ENCODE measurements at places on chromosomes 1 and 21.

DNA sequence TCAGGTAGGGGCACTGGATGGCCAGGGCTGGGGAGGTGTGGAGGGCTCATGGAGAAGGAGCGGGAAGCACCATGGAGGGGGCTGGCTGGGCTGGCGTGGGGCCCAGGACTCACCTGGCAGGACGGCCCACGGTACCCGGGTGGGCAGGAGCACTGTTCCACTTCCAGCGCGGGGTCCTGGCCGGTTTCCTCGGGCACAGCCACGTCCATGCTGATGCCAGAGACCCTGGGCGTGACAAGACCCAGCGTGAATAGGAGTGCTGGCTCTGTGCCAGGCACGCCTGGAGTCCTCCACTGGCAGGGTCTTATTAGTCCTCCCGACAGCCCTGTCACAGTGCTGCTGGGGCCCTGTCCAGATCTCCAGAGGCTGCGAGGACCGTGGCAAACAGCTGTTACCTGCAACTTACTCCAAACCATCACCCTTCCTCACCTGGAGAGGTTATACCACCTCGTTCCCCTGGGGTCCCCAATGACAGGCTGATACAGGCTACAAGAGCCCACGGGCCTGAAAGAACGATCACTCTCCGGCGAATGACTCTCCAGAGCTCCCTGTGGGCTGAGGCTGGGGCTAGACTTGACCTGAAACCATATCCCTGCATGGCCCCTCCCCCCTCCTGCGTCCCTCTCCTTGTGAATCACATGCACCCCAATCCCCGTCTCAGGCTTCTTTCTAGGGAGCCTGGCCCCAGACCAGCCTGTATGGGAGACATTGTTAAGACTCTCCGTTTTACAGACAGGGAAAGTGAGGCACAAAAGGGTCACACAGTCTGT lies 62.1 kb downstream of the HSPG2 start:
- peak; percentile 18 for DNase-seq

DNA sequence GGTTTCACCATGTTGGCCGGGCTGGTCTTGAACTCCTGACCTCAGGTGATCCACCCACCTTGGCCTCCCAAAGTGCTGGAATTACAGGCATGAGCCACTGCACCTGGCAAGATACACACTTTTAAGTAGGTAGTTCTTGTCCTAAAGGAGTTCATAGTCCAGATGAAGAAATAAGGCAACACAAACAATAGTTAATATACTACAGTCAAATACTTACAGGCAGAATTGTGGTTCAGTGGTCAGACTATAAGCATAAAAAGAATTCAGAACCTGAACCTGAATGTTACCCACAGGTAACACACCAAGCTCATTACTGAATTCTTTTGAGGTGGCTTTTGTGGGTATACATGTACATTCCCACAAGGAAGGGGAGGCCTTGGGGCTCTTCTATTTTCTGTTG lies 1.8 kb downstream of the SDHB start:
- no peak for DNase-seq

- DNase-seq, result no peak
Measured at GRCh38 chr21:39638281-39638680, 25.5 kb downstream of the B3GALT5 start.

GRCh38 chr1:233045588-233045987 lies 95.2 kb downstream of the NTPCR start:
- DNase-seq, result no peak

DNA sequence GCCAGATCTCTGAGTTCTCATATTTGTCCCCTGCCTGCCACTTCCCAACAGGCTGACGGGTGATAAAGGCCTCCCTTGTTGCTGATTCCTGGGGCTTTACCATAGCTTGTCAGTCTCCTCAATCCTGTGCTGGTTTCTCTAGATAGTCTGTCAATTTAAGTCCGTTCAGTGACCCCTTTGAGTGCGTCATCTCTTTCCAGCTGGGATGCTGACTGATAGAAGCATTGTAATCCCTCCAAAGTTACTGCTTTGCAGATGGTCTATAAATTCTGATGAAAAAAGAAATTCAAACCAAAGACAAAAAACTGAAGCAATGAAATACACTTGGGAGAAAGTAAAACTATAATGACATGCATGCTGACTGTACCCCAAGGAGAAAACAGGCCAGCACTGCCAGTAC lies 28.3 kb downstream of the RHOU start:
- no peak for DNase-seq

DNA sequence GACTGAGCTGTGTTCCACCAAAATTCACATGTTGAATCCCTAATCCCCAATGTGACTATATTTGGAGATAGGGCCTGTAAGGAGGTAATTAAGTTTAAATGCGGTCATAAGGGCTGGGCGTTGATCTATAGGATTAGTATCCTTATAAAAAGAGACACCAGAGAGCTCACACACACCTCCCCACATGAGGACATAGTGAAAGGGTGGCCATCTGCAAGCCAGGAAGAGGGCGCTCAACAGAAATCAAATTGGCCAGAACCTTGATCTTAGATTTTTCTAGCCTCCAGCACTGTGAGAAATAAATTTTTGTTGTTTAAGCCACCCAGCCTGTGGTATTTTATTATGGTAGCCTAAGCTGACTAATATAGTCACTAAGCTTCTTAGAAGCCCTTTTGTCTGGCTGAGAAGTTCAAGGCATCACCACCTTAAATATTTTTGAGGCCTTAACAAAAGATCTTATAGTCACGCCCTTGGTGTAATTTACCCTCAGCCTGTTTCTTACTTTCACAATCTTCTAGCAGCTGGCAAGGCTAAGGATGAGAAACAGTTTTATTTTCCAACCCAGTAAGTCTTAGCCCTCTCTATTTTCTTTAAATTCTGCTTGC lies 28.8 kb downstream of the GORAB start:
- no peak for DNase-seq

DNA sequence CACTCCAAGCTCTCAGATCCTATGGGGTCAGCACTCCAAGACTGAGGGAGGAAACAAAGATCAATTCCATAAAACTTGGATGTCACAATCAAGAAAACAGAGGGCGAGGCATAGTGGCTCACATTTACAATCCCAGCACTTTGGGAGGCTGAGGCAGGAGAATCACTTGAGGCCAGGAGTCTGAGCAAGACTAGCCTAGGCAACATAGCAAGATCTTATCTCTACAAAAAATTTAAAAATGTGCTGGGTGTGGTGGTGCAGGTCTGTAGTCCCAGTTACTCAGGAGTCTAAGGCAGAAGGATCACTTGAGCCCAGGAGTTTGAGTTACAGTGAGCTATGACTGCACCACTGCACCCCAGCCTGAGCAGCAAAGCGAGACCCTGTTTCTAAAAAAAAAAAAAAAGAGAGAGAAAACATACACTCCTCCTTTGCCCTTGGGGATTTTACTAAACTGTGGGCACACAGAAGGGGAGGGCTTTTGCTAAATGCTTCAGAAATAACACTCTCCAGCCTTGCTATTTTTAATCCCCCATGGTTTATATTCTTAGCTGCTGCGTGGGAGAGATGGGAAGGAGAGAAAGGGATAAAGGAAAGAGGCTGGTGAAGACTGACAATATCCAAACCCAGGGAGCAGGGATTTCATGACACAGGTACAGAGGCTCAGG lies 18.1 kb downstream of the ARHGEF2 start:
- DNase-seq, result no peak

DNA sequence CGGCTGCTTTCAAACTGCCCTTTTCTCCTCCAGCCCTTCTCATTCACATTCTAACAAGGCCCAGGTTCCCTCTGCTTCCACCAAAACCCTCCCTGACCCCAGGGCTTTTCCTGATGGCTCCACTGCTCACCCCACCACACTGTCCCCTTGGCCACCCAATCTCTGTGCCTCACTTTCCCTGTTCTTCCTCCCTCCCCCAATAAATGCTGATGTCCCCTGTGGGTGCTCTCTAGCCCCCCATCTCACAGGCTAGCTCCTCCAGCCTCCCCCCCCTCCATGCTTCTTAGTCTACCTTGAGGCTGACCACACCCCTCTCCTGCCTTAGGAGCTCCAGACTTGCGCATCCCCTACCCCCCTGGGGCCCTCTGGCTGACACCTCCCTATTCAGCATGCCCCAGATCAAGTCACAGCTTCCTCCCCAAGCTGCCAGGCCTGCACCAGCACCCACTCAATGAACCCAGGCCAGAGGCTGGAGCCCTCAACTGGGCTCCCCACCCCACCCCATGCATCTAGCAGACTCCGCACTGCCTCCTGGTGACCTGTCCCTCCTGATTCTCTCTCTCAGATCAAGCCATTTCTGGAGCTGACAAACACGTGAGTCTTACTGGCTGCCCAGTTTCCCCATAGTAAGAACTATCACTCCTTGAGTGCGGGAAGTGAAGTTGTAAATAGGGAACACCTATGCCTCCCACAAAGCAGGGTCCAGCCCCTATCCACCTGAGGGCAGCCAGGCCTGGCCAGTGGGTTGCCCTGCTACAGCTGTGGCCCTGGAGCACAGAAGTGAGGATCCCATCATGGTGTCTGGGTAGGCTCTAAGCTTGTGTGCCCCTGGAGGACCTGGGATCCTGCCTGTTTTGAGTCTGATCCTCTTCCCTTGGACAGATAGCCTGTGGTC lies 117.9 kb downstream of the DMRTB1 start:
- DNase-seq, result no peak

DNA sequence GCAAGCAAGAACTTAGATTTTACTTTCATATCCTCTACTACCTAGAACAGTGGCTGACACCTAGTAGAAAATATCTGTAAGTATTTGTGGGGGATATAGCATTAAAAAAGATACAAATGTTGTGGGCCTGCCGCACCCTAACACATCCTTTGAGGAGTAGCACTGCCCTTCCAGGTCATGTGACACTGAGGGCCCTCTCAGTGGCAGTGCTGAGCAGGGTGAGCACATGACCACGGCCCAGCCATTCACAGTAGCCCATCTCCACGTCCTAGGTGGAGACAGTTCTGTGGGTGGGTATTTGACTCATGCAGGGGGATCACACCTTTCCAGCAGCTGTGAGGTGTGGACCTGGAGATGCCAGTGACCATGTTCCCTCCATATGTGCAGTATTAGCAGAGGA lies 108.9 kb downstream of the OMA1 start:
- no peak for DNase-seq

- DNase-seq, result no peak
Measured at GRCh38 chr1:83996621-83997020, 2.3 kb downstream of the TTLL7 start.

DNA sequence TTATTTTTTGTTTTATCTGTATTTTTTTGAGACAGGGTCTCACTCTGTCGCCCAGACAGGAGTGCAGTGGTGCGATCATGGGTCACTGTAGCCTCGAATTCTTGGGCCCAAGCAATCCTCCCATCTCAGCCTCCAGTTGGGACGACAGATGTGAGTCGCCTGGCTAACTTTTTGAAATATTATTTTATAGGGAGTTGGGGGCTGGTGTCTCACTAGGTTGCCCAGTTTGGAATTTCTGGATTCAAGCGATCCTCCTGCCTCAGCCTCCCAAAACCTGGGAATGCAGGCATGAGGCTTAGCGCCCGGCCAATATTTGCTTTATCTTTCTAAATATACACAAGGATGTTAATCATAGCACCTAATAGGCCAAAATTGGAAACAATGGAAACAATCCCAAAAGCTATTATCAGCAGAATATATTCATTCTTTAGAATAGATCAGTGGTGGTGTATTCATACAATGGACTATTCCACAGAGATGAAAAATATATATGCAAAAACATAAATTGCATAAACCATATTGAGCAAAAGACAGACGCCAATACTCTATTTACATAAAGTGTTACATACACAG lies 55.9 kb downstream of the DAP3 start:
- DNase-seq, result no peak

GRCh38 chr1:59357645-59358320 lies 60.9 kb downstream of the FGGY start:
- no peak for DNase-seq

DNA sequence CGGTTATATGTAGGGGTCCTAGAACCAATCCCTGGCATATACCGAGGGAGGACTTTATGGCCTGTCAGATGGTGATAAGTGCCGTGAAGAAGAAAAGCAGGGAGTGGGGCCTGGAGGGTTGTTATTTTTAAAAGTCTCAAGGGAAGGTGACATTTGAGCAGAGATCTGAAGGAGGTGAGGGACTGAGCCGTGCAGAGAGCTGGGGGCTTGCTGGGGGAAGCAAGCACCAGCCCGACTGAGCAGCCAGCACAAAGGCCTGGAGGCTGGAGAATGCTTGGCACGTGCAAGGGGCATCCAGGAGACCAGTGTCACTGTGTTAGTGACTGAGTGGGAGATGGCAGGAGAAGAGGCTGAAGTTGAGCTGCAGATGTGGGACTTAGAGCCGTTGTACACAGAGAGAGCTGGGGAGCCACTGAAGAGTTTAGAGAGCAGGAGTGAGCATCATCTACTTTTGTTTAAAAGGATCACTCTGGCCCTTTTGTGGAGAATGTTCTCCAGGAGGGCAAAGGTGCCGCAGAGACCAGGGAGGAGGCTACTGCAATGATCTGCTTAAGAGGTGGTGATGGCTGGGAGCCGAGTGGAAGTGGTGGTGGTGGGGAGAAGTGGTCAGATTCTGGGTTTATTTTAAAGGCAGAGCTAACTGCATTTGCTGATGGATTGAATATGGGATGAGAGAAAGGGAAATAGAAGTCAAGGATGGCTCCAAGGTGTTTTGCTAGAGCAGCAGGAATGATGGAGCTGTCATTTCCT lies 31.2 kb downstream of the PTPRU start:
- DNase-seq, result no peak

DNA sequence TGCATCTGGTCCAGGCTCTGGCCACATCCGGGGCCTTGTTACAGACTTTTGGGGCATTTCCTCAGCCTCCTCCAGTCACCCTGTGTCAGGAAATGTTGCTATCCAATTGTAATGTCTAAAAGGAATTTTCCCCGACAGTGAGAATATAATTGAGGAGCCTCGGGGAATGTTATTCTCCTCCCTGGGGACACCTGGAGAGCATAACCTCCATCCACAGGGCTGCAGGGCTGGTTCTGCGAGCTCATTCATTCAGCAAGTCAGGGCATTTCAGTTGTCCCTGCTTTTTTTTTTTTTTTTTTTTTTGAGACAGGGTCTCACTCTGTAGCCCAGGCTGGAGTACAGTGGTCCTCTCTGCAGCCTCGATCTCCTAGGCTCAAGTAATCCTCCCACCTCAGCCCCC lies 72.6 kb downstream of the MDM4 start:
- no peak for DNase-seq

- no peak for DNase-seq
Measured at GRCh38 chr21:14613486-14614224, 67.5 kb upstream of the SAMSN1 start.

GRCh38 chr21:39961251-39961650 lies 94.0 kb downstream of the PCP4 start:
- no peak for DNase-seq

- DNase-seq, result no peak
Measured at GRCh38 chr1:78298349-78298748, 192.4 kb upstream of the PTGFR start.

- DNase-seq, result no peak
Measured at GRCh38 chr1:26234644-26235370, 807 bp downstream of the CEP85 start.

GRCh38 chr1:41535276-41535675 lies 50.8 kb upstream of the EDN2 start:
- no peak for DNase-seq

Data from NCI-H2081 (cell line).